ENCODE measurements at places on chromosomes 11 and 22.

- ATAC-seq: peak; percentile 87
Observed at GRCh38 chr11:47991266-47991830, 11.0 kb downstream of the PTPRJ start.

- no peak for ATAC-seq
Observed at GRCh38 chr11:12119502-12119901, 9.1 kb downstream of the MICAL2 start.

- ATAC-seq: no peak
Observed at GRCh38 chr11:12007230-12007593, 1.2 kb downstream of the DKK3 start.

DNA sequence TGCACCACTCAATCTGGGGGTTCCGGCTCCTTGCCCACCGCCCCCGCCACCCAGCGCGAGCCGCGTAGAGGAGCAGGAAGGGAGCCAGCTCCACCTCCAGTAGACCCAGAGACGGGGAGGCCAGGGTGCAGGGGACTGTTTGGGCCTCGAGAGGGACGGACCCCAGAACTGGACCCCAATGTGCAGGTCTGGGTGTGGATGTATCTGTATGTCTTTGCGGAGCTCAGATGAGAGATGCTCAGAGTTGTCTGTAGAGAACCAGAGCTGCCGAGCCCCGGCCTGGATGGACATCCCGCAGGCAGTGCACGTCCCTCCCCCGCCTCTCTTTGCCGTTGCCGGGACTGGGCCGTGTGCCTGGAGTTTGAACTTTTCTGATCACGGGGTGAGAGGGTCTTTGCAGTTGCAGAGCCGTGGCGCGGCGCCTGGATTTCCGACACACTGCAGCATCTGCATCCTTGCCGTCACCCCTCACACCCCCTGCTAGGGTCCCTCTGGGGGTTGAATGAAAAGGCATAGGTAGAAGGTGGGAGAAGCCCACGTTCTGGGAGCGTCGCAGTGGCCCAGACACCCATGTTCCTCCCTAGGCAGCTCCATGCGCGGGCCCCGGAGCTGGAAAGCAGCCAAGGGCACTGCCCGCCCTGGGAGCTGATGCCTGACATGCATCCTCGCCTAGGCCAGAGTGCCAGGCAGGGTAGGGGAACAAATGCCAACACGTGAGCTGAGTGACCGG, 105.2 kb downstream of the KCNQ1 start:
- ATAC-seq: no peak

GRCh38 chr11:16561150-16561549, 177.3 kb upstream of the C11orf58 start:
- no peak for ATAC-seq

GRCh38 chr11:68806931-68807844, 34.5 kb downstream of the CPT1A start:
- no peak for ATAC-seq

DNA sequence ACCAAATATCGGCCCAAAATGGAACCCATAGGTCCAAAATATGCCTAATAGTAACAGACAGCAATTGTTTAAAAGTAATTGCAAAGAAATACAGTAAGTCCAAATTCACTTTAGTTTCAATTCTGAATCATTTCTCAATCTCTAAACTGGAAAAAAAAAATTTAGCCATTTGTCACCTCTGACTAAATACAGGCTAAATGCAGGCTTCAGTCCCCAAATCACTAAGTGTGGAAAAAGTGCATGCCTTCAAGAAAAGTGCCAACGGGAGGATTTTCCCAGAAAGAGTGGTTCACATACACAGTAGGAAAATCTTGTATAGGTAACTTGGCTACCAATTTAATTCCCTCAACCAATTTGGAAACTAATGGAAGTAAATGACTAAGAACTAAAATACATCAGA, 35.7 kb downstream of the SIK3 start:
- no peak for ATAC-seq

DNA sequence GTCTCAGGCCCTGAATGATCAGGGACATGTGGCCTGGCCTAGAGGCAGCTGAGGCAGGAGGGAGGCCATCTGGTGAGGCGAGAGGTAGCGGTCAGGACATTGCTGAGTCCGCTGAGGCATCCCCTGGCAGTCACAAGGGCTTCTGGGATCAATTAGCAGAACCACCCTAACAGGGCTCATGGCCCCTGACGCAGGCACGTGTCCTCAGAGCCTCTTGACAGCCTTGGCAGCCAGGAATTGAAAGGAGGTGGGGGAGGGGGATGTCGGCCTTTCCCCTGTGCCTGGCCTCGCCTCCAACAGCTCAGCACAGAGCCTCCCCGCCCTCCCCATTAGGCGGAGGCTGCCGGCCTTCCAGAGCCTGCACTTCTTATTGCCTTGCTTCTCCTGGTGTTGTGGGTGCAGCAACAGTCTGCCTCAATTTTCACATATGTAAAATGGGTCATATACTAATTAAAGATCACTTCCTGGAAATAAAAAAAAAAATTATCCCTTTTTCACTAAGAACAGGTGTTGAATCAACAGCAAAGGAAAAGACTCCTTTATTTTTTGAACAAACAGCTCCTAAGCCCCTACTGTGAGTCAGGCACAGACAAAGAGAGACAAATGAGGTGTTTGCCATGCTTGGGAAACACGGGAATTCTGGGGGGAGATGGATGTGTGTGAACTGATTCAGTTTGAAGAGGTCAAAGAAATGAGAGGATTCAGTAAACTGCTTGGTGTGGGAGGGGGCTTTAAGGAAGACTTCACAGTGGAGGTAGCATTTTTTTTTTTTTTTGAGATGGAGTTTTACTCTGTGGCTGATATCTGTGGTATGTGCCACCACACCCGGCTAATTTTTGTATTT, 55.3 kb downstream of the NFAM1 start:
- peak; percentile 89 for ATAC-seq

DNA sequence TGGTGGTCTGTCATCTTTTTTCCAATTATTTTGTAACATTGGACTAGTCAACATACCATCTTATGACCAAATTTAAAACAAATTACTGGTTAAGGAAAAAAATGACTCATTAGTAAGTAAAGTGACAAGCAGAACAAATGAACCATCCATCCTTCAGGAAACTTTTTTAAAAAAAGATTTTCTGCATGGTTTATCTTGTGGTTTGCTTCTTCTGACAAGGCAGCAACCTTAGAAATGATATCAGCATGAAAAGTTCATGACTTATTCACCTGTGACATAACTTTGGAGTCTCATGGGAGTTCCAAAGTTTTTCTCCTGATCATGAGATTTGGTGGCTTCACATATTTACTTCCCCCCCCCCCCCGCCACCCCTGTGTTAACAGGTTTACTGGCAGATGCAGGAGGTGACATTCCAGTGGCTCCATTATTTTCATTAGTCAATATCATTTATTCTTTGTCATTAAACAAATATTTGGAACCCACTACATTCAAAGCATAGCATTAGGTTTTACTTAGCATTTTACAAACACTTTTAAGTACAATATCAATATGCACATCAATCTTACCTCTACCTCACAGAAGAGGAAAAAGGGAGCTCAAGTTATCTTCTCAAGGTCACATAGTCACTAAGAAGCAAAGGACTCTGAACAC, 40.7 kb downstream of the DCUN1D5 start:
- no peak for ATAC-seq

- no peak for ATAC-seq
Observed at GRCh38 chr22:33923660-33924246, 3.5 kb upstream of the LARGE1 start.

- no peak for ATAC-seq
Observed at GRCh38 chr11:65576232-65576866, 496 bp downstream of the EHBP1L1 start.

DNA sequence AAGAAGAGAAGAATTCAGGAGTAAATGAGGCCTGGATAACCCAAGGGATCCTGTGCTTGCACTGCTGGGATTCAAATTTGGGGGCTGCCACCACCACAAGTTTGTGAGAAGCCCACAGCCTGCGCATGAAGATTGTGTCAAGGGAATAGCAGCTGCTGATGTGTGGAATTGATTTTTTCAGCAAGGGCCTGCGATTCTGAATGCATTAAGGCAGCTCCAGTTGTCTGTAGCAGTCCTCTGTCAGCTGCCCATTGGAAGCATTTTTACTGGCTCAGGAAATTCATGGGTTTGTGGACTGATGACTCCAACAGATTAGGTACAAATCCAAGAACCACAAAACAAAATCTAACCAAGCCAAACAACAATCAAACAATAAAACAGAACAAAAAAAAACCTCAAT, 14.0 kb downstream of the ARVCF start:
- no peak for ATAC-seq

- ATAC-seq: no peak
Observed at GRCh38 chr11:95641495-95641894, 148.1 kb downstream of the FAM76B start.

GRCh38 chr11:34907934-34908593, 8.1 kb downstream of the APIP start:
- ATAC-seq: peak; percentile 29

DNA sequence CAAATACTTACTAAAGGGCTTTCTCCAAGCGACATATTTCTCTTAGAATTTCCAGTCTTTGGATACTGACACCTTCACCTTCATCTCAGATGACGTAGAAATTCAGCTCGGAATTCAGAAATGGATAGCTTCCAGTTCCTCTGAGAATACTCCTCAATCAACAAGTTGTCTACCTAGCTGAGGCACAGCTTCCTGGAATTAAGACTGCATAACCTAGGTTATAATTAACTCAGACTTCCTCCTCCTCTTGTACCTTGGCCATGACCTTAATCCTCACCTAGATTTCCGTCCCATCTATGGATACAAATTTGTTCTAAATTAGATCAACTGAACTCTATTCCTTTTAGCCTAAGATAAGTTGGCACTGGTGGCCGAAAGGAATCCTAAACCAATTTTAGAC, 17.4 kb downstream of the ATP5MG start:
- ATAC-seq: no peak

DNA sequence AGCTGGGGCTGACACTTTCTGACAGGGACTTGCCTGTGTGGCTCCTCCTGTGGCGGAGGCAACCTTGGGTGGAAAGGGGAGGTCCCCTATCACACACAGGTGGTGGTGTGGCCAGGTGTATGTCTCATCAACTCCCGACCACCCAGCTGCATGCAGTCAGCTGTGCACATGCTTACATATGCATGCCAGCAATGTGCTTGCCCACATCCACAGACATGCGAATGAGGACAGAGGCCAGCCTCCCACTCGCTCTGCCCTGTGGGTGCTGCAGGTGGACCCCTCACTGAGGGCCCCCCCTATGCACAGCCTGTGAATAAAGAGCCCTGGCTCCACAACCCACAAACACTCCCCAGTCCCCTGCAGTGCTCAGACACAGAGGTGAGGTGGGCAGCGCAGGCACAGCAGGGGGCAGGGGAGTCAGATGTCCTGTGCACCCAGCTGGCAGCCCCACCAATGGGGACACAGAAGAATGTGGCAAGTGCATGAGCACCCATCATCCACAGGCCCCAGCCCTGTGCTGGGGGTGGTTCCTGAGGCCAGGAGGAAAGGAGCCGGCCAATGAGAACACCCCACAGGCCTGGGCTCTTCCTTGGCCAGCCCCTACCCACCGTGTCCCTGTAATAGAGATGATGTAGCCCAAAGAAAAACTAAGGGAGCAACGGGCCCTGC, 9.5 kb downstream of the GNB1L start:
- ATAC-seq: no peak

DNA sequence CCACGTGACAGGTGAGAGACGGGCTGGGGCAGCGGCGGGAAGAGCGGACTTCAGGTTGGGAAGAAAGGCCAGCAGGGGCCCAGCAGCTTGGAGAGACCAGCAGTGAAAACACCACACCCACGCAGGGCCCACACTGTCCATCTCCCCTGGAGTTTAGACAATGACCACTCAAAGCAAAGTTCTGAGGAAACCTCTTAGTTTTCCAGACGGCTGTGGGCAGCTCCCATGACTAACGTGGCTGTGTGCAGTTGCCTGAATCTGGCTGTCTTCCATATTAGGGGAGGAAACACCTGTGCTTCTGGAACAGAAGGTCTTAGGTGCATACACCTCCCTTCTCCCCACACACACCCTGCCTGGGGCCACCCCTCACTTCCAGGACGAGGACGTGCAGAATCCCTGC, 70.6 kb upstream of the TTLL12 start:
- ATAC-seq: no peak

GRCh38 chr22:36027935-36028645, 534 bp downstream of the RBFOX2 start:
- peak; percentile 48 for ATAC-seq

GRCh38 chr11:125451400-125452124, 44.5 kb downstream of the FEZ1 start:
- ATAC-seq: peak; percentile 100

- no peak for ATAC-seq
Observed at GRCh38 chr11:26731084-26731456, 9.2 kb upstream of the SLC5A12 start.

- no peak for ATAC-seq
Observed at GRCh38 chr11:123040111-123040432, 21.9 kb downstream of the HSPA8 start.

GRCh38 chr11:21385669-21386440, 716.5 kb downstream of the NELL1 start:
- ATAC-seq: no peak

GRCh38 chr11:29272019-29272654, 744.7 kb downstream of the KCNA4 start:
- no peak for ATAC-seq

GRCh38 chr11:119373921-119374631, 7.4 kb downstream of the USP2 start:
- ATAC-seq: peak; percentile 41

DNA sequence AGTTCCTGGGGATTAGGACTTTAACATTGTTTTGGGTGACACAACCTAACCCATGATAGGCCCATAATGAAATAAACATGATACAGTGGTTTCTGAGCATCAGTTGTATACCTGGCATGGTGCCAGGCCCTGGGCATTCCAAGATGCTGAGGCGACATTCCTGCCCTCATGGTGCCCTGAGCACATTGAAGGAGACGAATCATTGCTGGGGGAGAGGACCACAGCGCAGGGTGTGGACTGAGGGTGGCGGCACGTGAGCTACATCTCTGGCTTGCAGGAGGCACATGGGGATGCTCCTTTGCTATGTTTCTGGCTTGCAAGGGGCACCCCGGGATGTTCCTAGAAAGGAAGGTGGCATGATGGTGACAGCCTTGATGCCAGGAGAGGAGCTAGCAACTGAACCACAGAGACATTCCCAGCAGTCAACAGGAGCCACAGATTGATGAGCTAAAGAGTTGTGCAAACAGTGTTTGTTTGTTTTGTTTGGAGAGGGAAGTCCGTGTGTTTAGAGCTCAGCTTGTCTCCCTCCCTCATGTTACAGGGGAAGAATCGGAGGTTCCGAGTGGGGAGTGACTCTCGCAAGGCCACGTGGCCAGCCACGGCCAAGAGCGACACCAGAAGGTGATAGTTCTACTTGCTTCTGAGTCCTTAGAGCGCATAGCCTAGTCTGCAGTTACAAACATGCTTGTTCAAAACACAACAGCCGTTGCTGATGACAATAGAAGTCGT, 106.4 kb downstream of the MIAT start:
- ATAC-seq: peak; percentile 14

GRCh38 chr11:73260127-73260457, 12.0 kb upstream of the P2RY6 start:
- no peak for ATAC-seq

- ATAC-seq: no peak
Observed at GRCh38 chr22:45548247-45548840, 45.7 kb downstream of the FBLN1 start.

All from motor neuron (in vitro differentiated cells).